ENCODE measurements at places on chromosomes 3 and 15.

DNA sequence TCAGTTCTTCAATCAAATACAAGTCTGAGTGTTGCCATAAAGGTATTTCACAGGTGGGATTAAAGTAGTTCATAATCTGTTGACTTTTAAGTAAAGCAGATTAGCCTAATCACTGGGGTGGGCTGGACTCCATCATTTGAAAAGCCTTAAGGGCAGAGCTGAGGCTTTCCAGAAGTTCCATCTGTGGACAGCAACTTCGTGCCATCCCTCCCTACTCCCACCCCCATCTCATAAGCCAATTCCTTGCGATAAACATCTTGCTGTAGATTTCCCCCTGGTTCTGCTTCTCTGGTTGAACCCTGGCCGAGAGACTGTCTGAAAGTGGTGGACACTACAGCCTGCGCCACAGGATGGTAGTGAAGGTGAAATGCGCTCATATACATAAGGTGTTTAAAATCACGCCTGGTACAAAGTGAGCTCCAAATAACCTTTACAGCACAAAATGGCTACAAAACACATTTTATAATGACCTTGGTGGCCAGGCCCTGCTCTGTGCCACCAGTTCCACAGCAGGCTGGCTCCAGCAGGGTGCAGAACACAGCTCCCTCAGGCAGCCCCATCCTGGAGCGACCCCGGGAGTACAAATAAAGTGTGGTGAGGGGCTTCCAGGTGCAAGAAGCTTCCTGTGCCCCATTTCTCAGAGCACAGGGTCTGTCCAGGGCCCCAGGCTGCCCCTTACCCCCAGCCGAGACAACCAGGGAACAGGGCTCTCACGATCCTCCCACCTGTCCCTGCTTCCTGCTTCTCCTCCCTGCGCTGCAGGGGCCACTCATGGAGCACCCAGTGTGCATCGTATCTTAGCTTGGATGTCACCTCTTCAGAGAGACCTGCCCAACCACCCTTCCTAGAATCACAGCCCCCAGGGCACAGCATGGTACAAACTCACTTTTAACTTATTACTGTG is 25.8 kb upstream of the GATA2 start:
- no peak for DNase-seq

- no peak for DNase-seq
These were observed 301.7 kb upstream of the MDFIC2 start for GRCh38 chr3:70614111-70614510.

DNA sequence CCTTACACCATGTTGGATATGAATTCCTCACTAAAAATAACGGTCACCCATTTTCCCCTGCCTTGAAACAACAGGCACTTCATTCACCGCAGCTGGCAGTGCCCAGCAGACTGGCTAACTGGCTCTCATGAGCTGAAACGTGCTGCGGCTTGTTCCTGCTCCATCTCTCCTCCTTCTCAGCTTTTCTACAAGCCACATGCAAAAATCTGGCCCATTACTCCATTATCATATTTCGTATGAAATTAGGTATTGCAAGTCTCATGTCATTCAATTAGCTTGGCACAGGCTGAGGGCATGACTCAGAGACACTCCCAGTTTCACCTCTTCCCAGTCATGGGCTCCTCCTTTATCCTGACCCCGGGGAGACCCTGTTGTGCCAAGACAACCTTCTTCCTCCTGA is 60.0 kb downstream of the MAGEF1 start:
- DNase-seq, result no peak

GRCh38 chr3:112815981-112816380 is 30.7 kb downstream of the CD200R1L start:
- DNase-seq, result no peak

GRCh38 chr3:32453346-32453745 is 49.3 kb downstream of the CMTM6 start:
- no peak for DNase-seq

DNA sequence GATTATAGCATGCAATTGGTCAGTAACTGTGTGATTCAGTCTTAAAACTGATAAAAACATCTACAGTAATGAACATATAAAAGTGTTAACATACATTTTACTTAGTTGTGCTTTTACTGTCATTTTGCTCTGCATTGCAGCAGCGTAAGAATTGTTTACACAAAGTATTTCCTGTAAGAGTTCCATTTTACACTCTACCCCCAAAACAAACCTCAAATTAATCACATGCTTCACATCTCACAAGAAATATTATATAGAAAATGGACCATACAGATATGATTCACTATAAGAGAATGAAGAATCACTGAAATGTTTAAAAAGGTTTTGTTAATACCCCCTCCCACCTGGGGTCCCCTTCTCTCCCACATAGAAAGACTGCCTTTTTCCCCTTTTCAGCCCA is 225.9 kb upstream of the LRRN1 start:
- no peak for DNase-seq

DNA sequence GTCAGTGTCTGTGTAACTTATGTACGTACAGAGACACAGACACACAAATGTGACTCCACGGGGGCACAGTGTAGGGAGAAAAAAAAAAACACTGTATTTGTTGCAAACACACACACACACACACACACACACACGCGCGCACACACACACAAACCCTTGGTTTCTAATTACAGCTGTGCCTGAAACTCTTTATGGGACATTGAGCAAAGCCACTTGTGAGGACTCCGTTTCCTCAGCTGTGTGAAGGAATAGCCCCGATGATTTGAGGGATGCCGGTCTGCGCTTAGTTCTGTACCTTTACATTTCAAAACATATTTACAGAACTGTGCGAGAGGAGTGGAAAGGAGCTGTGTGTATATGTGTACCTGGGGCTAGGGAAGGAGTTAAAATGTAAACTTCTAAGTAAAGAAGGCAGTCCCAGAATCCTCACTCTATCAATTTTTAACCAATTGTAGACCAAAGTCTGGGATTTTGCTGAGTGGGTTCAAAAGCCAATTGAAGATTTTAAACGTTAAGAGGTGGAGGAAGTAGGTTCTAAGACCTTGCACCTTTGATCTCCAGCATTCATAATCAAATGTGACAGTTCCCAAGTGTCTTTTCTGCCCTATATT is 5.3 kb upstream of the BCL6 start:
- no peak for DNase-seq

- DNase-seq, result no peak
These were observed 92.3 kb upstream of the LRIG1 start for GRCh38 chr3:66592927-66593625.

DNA sequence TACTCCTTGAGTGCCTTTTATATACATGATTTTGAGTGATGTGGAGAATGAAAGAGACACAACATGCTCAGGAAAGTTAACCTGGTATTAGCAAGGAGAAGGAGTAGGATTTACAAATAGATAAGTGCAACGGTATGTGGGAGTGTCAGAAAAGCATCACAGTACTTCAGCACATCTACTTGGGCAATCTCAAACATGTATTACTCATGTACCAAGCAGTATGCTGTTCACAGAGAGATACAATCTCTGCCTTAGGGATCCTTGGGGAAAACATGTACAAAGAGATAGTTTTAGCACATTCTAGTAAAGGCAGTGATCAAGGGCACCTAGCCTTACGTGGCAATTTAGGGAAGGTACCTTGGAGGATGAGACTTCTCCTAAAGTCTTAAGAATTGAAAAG is 146.5 kb downstream of the FILIP1L start:
- no peak for DNase-seq

- no peak for DNase-seq
These were observed 254.2 kb downstream of the NSUN3 start for GRCh38 chr3:94317017-94317416.

DNA sequence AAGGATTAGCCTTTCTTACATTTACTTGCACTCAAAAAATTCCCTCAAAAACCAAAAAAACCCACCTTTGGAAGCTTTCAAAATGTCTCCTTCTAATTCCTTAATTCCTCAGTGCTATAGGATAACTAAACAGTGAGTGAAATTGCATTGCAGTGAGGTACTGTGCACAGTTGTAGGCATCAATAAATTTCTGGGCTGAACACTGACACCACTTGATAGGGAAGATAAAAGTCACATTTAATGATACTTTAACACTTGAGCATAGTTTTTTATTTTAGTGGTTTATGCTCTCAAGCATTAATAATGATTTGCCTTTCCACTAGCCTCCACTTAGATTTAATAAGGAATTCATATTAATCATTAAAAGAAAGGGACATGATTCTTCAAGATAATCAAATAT is 52.3 kb downstream of the MAP2K5 start:
- DNase-seq, result no peak

DNA sequence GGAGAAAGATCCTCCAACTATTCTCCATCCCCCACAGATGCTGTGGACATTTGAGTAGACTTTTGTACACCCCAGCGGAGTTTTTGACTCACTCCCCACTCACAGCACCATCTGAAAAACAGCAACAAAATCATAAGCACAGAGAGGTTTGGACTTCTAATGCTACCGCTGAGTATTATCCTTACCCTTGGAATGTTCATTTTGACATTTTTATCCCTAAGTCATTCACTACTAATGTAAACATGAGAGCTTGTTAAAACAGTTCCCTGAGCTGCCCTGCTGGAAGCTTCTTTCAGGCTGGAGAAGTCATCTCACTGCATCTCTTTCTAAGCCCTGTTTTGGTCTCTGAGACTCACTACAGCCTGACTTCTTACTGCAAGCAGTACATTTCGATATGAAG is 1045.9 kb downstream of the MCTP2 start:
- DNase-seq, result no peak

GRCh38 chr15:61480295-61480694 is 251.2 kb upstream of the RORA start:
- DNase-seq, result no peak

- no peak for DNase-seq
These were observed 11.8 kb upstream of the PP2D1 start for GRCh38 chr3:20023623-20024405.

DNA sequence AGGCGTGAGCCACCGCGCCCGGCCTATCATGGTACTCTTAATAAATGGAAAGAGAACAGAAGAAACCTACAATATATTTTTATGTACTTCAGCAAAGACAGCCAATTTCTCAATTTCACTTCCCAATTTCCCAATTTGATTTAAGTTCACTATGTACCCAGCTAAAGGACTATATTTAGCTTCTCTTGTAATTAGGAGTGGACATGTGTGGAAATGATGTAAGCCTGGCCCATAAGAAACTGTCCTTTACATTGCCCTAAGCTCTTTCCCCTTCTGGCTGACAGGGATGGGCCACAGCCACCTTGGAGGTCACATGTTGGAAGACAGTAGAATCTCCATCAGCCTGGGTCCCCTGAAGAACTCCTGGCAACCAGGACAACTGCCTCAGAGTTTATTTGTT is 6.2 kb downstream of the TMEM39A start:
- DNase-seq, result no peak

- DNase-seq, result peak; percentile 41
These were observed 7.1 kb downstream of the ELL3 start for GRCh38 chr15:43769584-43770228.

GRCh38 chr3:168615493-168616020 is 519.8 kb upstream of the GOLIM4 start:
- no peak for DNase-seq

DNA sequence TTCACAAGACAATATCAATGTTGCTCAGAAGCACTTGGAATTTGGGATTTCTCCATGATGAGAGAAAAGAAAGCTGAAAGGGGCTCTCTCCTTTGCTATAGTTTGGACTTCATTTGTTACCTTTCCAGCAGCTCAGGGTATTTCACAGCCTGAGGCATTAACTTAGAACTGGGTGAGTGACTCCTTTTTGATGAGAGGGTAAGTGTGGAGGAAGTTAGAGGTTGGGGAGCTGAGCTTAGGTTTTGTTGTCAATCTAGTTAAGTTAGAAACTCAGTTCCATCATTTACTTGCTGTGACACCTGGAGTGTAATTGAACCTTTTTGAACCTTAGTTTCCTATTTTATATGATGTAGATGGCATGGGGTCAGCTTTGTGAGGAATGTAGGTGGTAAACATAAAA is 359.1 kb downstream of the PDCD6IP start:
- no peak for DNase-seq

DNA sequence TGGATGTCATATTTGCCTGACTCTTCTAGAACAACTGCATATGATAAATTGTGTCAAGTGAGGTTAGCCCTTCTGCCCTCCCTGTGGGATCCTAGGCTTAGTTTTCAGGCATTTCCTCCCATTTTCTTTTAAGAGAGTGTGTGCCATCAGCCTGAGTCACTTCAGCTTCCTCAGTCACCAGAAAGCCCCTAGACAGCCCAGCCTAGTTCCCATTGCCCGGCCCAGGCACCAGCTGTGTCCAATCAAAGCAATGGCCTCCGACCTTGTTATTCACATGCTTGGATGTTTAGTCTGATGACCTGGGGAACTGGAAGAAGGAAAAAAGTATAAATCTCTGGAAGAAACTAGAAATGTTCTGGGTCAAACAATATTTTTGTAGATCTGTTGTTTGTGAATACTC is 221.9 kb upstream of the LRIG1 start:
- DNase-seq, result no peak

DNA sequence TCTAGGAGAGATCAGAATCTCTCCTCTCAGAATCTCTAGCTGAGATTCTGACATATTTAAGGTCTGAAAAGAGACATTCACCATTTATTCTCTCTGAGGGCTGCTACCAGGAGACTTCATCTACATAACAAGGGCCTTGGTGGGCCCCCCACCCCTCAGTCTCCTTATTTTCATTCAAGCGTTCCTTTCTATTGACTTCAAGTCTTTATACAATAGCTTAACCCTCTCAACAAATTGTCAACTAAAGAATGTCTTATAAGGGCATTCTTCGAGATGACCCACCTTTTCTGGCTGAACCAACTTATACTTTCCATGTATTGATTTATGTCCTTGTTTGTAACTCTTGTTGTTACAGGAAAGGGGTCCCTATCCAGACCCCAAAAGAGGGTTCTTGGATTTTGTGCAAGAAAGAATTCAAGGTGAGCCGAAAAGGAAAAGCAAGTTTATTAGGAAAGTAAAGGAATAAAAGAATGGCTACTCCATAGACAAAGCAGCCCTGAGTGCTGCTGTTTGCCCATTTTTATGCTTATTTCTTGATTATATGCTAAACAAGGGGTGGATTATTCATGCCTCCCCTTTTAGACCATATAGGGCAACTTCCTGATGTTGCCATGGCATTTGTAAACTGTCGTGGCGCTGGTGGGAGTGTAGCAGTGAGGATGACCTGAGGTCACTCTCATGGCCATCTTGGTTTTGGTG is 209.5 kb upstream of the ALCAM start:
- DNase-seq, result no peak

DNA sequence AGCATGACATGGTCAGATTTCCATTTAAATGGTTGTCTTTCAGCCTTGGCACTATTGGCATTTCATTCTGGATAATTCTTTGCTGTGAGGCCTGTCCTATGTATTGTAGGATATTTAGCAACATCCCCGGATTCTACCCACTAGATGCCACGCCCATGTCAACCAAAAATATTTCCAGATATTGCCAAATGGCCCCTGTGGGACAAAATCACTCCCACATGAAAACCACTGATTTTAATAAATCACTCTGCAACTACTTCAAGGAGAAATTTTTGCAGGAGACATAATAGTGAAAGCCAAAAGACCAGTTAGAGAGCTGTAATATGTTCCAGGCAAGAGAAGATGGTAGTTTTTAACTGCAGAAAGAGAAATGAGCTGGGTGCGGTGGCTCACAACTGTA is 55.9 kb upstream of the RARB start:
- no peak for DNase-seq

GRCh38 chr3:107737914-107738313 is 215.2 kb downstream of the BBX start:
- DNase-seq, result no peak
